Activated CD4-positive, alpha-beta memory T cell treated with anti-CD3 and anti-CD28 coated beads for 36 hours (primary cell): ENCODE measurements at places on chromosomes 2 and 18.
A peak's percentile ranks its signal among the peaks of the same experiment; 100 is the strongest.

DNA sequence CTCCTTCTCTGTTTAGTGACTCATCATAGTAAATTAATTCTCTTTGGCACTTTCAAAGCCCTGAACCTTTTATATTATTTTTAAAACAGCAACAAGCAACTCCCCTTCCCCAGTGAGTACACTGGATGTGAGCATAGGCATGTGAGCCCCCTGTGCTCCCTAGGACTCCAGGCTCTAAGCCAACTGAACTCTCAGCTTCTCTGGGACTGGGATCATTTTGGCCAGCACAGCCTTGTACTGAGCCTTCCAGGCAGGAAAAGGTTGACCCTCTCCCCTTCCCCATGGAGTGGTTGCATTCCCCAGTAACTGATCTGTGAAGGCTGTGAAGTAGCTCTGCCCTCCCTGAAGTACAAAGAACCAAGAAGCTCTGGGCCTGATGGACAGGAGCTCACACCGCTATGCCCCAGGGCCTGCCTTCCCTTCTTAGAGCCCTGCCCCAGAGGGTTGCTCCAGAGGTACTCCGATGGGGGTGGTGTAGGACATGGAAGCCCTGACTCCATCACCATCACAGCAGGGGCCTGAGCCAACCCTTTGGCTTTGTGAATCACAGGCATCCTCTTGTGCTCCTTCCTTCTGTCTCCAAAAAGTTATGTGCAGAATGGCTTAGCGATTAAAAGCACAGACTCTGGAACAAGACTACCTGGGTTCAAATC, 57.8 kb downstream of the ADD2 start:
- H3K27ac ChIP-seq, result no peak overlapping the region
- H3K4me3 ChIP-seq, result no peak overlapping the region
- no peaks in the 10 kb centered on the region for H3K36me3 ChIP-seq
- H3K27me3 ChIP-seq, result no peaks in the 10 kb centered on the region
- H3K4me1 ChIP-seq, result peaks cover 8% of the 10 kb centered on the region

DNA sequence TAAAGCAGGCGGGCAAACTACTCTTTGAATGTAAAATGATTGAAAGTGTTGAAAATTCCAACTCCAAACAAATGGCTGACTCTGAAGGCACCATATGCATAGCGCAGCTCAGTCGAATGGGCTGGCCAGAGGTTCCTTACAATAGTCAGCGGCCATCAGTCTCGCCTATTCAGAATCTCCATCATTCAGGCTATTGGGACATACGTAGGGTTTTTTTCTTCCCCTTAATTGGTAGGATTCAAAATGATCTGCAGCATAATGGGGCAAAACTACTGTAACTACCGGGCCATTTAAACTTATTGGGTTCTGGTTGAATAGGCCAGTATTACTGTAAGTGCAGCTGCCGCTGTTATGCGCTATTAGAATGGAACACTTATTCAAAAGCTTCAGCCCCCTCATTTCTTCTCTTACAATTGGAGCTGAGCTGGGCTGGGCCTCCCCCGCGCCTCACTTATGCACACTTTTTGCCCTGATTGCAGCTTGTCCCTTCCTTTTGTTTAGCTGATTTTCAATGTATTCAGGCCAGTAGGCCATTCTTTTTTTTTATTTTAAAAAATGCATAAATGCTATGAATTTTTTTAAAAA, 40.4 kb downstream of the SLC9A4 start:
- no peaks in the 10 kb centered on the region for H3K36me3 ChIP-seq
- H3K27ac ChIP-seq, result no peak overlapping the region
- H3K4me3 ChIP-seq, result no peak overlapping the region
- peaks cover 26% of the 10 kb centered on the region for H3K27me3 ChIP-seq
- H3K4me1 ChIP-seq, result peaks cover 9% of the 10 kb centered on the region
- DNase-seq, result no peak

- no peaks in the 10 kb centered on the region for H3K4me1 ChIP-seq
- H3K27ac ChIP-seq, result no peak overlapping the region
- no peaks in the 10 kb centered on the region for H3K27me3 ChIP-seq
Observed at GRCh38 chr2:240418311-240418710, 17.2 kb upstream of the GPC1 start.

- H3K36me3 ChIP-seq, result peaks cover 35% of the 10 kb centered on the region
- no peak for DNase-seq
- H3K27ac ChIP-seq, result no peak overlapping the region
- no peaks in the 10 kb centered on the region for H3K27me3 ChIP-seq
- H3K4me3 ChIP-seq, result no peak overlapping the region
Observed at GRCh38 chr2:191041418-191042161, 27.6 kb upstream of the STAT1 start.

DNA sequence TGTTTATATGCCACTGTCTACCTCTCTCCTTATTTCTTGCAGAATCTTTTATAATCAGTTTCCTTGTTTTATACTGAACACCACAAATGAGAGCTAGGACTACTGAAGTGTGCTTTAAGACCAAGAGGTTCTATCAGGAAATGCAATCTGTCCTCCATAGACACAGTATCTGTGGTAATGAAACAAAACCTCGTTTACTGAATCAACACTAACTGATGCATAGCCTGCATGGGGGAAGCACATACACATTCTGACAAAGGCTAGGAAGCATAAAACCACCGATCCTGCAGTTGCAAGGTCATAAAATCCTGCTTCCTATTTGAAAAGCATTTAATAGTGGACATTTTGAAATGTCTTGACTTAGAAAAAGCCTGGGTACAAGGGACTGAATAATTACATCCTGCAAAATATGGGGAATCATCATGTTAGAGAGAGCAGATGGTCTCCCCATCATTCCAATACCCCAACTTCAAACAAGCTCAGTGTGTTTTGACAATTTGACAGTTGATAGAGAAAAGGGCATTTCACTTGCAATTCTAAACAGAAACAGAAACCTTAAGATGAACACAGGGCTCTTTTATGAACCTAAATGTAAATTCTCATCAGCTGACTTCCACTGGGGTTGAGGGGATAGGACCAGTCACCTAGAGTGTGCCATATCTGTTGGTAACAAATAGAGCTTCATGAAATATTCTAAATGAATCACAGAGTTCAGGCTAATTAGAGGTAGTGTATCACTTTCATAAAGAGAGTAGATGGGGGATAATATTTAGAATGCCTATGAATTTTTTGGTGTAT, 1845.6 kb upstream of the PIK3C3 start:
- no peaks in the 10 kb centered on the region for H3K4me1 ChIP-seq
- no peak overlapping the region for H3K27ac ChIP-seq
- H3K36me3 ChIP-seq, result no peaks in the 10 kb centered on the region
- no peak overlapping the region for H3K4me3 ChIP-seq

GRCh38 chr2:96264656-96265348, 995 bp downstream of the TMEM127 start:
- H3K27me3 ChIP-seq, result no peaks in the 10 kb centered on the region
- peak overlapping the region; percentile 80 for H3K4me3 ChIP-seq
- H3K27ac ChIP-seq, result peak overlapping the region; percentile 51
- DNase-seq, result peak; percentile 39
- H3K4me1 ChIP-seq, result peaks cover 62% of the 10 kb centered on the region

DNA sequence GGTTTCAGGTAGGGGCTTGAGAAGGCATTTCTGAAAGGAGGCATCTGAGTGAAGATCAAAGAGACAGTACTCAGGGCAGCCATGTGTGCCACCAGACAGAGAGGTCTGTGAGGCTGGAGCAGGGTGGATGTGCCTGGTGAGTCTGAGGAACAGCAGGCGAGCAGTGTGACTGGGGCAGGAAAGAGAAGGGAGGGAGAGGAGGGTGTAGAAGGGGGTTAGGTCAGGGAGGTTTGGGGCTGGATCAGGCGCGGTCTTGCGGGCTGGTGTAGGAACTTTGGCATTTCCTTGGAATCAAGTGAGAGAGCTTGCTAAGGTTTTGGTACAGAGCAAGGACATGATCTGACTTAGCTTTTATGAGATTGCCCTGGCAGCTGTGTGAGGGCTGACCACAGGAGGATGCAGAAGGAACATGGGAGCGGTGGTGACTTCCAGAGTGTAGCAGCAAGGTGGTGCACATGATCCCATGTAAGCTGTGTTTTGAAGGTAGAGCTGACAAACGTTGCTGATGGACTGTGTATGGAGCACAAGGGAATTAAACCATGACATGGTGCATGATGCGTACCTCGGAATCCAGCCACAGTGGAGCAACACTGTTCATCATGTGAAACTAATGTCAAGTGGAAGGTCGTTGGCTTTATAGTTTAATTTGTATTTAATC, 13.9 kb downstream of the RAB31 start:
- H3K27me3 ChIP-seq, result peaks cover 22% of the 10 kb centered on the region
- no peak overlapping the region for H3K4me3 ChIP-seq
- H3K4me1 ChIP-seq, result no peaks in the 10 kb centered on the region
- no peaks in the 10 kb centered on the region for H3K36me3 ChIP-seq

DNA sequence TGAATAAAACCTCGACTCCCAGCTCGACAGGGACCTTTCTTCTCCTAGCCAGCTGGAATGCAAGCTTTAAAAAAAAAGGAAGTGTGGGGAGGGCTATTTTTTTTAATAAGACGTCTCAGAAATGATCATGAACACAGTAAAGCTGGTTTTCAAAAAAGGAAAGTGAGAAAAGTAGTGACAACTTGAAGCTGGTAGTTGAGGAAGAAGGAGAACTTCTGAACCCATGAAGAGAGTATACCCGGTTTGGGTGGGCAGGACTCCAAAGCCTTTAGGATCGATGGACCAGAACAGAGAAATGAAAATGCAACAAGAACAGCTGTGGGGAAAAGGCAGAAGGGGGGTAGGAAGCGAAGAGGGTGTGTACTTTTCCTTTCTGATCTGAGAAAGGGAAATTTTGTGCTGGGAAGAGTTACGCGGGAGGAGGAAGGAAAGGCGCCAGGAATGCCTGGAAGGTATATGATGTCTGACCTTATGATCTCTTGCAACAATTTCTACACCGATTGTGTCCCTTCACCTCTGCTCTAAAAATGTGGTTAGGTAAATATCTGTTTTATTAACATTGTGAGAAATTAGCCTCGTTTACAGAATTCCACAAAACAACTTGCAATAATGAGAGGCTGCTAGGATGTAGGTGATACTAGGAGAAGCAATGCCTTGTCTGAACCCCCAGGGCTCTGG, 22.6 kb upstream of the CYP1B1 start:
- no peak for DNase-seq
- H3K27me3 ChIP-seq, result peaks cover 71% of the 10 kb centered on the region
- H3K4me1 ChIP-seq, result peaks cover 9% of the 10 kb centered on the region
- H3K36me3 ChIP-seq, result no peaks in the 10 kb centered on the region
- H3K27ac ChIP-seq, result no peak overlapping the region
- no peak overlapping the region for H3K4me3 ChIP-seq
